ENCODE measurements at places on chromosomes 2 and 18. TPM values are rescaled to one million over a fixed set of nuclear protein-coding genes. Genes with fewer than 3 reads are reported as not detected.

PARD6G gene
- 2.3 TPM for polyA plus RNA-seq

RESP18 gene
- not detected for polyA plus RNA-seq

GALNT3 gene
- polyA plus RNA-seq = not detected

GRCh38 chr2:240722796-240723735 is 31.4 kb downstream of the AQP12A start:
- DNase-seq = no peak

GRCh38 chr18:38940475-38940862 is 1374.9 kb upstream of the CELF4 start:
- no peak for DNase-seq

DNA sequence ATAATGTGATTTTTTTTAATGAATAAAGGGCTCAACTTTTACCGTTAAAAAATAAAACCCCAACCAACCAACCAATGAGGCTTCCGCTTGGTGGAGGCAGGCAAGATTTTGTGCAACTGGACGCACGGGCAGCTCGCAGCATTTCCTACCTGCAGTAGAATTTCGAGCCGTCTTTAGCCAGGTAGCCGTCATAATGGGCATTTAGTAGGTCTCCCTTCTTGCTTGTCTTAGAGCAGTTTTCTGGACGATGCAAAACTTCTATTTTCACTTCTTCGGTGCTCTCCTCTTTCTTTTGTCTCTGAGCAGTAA is 316 bp downstream of the FKBP7 start:
- DNase-seq = no peak

DNA sequence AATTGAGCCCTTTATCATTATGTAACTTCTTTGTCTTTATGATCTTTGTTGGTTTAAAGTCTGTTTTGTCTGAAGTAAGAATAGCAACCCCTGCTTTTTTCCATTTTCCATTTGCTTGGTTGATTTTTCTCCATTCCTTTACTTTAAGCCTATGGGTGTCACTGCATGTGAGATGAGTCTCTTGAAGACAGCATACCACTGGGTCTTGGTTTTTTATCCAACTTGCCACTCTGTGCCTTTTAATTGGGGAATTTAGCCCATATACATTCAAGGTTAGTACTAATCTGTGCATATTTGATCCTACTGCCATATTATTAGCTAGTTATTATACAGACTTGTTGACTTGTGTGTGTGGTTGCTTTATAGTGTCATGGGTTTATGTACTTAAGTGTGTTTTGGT is 89.6 kb downstream of the NBEAL1 start:
- no peak for DNase-seq
